ENCODE measurements at places on chromosomes 3 and 15. TPM values are rescaled to one million over a fixed set of nuclear protein-coding genes. Genes with fewer than 3 reads are reported as not detected.

EAF2 gene
- 5.0 TPM for total RNA-seq

NPAP1 gene
- total RNA-seq: not detected

LRRC34 gene
- total RNA-seq: 4.8 TPM

HRG gene
- not detected for total RNA-seq

SPINK8 gene
- not detected for total RNA-seq

GALNT15 gene
- total RNA-seq: 130 TPM

CLSTN2 gene
- total RNA-seq: 22.2 TPM

AGBL1 gene
- not detected for total RNA-seq

NOP10 gene
- 113 TPM for total RNA-seq

CCR4 gene
- 0.23 TPM for total RNA-seq

CCNB2 gene
- 0.69 TPM for total RNA-seq

MEGF11 gene
- total RNA-seq: not detected

IL20RB gene
- 1.8 TPM for total RNA-seq

LRRC28 gene
- total RNA-seq: 19.8 TPM

RBP2 gene
- not detected for total RNA-seq

FOXL2 gene
- total RNA-seq: not detected

STRIT1 gene
- total RNA-seq: not detected

ARHGAP31 gene
- 26.9 TPM for total RNA-seq

SRP14 gene
- total RNA-seq: 148 TPM

MGLL gene
- 216 TPM for total RNA-seq

GOLGA8T gene
- not detected for total RNA-seq

RLBP1 gene
- not detected for total RNA-seq

CCR3 gene
- not detected for total RNA-seq

P2RY13 gene
- total RNA-seq: 2.7 TPM

ACTC1 gene
- total RNA-seq: 93.6 TPM

SCN11A gene
- 0.29 TPM for total RNA-seq

CHRD gene
- total RNA-seq: 18.6 TPM

GP9 gene
- total RNA-seq: not detected

PIF1 gene
- total RNA-seq: 0.95 TPM

SEMA7A gene
- total RNA-seq: 2.0 TPM

CNTN4 gene
- 48.3 TPM for total RNA-seq

MANF gene
- total RNA-seq: 79.2 TPM

FOXP1 gene
- 112 TPM for total RNA-seq

FOXL2NB gene
- total RNA-seq: not detected

IMPG2 gene
- 0.65 TPM for total RNA-seq

SQOR gene
- total RNA-seq: 44.4 TPM

ITPKA gene
- total RNA-seq: 0.28 TPM

PLSCR5 gene
- not detected for total RNA-seq

Data from posterior vena cava (tissue), 2 donors.